ENCODE measurements at places on chromosomes 1 and 21.

- DNase-seq: no peak
Observed at GRCh38 chr1:116764906-116765862, 11.0 kb downstream of the CD2 start.

DNA sequence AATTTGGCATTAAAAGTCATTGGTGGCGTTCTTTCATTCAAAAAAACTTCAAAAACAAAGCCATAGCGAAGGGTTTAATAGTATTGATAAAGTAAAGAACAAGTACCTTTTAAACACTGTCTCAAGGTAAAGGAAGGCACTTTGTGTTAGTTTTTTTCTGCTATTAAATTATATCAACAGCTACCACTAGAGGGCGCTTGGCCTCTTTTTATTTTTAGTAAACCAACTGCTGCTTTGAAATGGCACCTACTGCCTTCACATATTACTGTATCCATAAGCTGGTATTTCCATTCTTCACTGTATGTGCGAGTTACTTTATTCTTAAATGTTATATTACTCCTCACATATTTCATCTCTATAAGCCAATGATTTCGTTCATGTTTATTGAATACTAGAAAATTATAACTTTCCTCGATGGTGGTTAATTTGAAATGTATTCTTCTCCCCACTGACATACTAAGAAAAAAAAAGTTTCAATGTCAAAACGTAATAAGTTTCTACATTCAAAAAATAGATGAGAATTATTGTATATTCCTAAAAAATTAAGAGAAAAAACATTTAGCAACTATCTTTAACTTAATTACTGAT lies 125.7 kb upstream of the CXADR start:
- peak; percentile 82 for DNase-seq

DNA sequence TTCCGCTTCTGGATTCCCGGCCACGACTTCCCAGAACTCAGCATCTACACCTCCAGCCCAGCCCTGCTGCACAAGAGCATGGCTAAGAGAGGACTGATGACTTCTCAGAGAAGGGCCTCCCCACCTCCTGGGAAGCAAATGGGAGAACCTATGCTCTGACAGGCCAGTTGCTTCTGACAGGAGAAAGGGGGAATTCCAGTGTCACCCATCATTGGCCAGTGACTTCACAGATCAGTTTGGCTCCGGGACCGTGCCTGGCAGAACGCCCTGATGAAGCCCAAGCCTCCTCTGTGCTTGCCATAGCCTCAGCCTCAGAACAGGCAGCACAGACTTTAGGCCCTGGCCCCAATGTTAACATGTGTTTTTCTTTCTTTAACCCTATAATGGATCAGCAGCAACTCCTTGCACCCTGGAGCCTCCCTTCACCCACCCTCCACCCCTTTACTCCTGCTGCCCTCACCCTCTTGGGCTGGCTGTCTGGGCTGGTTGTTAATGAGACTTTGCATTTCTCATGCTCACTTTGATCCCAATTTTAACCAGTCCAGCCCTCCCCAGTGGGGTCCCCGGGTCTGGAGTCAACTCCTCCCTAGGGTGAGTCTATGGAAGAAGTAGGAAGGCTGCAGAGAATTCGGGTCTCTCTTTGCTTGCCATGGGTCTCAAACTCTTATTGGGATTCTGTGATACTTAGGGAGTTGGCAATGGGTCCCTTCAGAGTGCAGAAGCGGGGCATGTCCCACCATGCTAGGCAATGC lies 42.7 kb upstream of the SLC30A1 start:
- DNase-seq: no peak

DNA sequence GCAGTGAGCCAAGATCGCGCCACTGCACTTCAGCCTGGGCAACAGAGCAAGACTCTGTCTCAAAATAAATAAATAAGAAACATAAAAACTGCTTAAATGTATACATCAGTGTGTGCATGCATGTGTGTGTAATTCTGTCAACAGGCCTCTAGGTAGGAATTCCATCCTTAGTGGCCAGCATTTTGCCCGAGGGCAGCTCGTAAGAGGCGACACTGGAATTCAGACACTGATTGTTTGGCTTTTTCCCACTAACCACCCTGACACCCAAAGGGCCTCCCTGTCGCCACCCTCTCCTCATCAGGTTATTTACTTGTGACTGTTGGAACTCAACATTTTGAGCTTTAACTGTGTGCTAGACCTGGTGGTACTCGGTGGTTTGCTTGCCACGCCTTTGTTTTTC lies 64.0 kb upstream of the KIF1B start:
- no peak for DNase-seq

GRCh38 chr1:33086384-33086850 lies 5.5 kb downstream of the AZIN2 start:
- DNase-seq: peak; percentile 63

DNA sequence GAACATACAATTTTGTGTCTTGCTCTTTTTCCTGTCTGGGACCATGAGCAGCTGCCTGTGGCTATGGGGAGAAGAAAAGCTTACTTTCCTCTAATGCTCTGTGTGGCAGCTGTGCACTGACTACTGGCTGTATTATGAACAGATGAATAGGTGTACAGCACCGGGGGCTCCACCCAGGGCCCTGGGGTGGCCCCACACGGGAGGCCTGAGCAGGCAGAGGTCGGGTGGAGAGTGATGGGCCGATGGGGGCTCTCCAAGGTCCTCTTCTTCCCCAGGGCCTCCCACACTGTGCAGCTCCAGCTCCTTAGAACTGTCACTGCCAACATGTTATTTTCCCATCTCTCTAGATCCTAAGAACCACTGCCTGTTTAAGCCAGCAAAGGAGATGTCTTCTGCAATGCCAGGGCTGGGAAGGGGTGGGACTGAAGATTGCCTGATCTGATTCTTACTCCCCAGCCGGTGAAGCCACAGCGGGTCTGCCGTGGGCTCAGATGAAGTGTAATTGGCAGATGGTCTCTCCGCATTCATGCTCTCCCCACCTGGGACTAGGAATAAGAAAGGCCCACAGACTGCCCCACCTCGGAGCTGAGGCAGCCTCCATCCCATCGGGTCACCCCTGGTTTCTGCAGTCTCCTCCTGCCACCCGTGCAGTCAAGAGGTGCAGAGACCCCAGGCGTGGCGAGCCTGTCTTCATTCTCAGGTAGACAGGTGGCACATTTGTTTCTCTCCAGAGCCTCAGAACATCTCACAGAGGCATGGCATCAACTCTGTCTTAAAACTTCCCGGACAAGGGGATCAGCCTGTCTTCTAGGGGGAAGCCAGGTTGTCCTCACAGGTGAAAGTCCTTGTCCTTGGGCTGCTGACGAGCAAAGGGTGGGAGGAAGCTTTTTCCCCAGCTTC lies 186.5 kb upstream of the GALNT2 start:
- DNase-seq: no peak

DNA sequence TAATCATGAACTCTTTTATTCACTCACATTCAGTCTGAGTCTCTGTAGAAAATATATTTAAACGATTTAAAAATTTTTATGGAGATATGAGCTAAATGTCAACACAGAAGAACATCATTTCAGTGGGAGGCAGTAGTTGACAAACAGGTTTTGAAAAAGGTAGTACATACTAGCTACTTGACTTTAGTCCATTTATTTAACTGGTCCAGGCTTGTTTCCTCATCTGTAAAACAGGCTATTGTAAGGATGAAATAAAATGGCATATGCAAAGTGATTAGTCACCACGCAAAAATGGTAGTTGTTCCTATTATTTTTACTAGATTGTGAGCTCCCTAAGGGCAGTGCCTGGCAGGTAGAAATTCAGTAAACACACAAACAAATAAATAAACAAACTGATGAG lies 75.2 kb downstream of the NTPCR start:
- DNase-seq: no peak

DNA sequence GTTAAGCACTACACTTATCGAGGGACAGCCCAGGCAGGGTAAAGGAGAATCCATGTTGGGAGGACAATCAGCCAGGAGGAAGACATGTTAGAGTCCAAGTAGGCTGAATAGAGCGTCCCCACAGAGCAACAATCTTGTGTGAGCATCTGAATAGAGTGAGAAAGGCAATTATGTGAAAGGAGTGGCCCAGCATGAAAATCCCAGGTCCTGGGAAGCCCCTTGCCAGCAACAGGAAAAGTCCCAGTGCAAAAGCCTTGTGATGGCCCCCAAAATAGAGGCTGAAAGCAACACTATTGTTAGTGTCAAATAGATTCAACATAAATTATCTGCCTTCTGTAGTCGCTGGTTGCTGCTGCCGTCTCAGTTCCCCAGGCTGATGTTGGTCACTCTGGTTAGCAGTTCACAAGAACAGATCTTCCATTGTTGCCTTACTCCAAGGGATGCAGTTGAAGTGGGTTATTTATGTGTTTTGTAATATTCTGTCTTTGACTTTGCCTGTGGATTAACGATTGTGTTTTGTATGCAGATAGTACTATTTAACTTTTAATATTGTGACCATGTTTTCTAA lies 12.1 kb upstream of the ABL2 start:
- DNase-seq: no peak
